ENCODE measurements at places on chromosomes 6 and 20. TPM values are rescaled to one million over a fixed set of nuclear protein-coding genes. Genes with fewer than 3 reads are reported as not detected.

The CST4 gene
- total RNA-seq, result not detected

The RAET1G gene
- total RNA-seq, result not detected

- DNase-seq, result no peak
These were observed 5.2 kb upstream of the RSPH4A start for GRCh38 chr6:116611056-116611455.

DNA sequence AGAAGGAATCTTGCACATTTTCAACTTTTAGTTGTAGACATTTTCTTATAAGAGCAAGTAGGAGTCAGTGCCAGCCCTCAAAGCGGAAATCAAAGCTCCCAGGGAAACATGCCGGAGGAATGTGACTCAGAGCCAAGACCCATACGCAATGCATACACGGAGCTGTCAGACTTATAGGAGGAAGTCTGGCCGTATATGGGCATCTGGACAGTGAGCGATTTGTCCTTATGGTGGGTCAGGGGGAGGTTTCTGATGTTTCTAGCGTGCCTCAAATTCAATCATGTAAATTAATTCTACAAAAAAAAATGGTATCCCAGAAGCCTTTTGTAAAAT, 3.6 kb upstream of the CCN2 start:
- DNase-seq, result peak; percentile 29

DNA sequence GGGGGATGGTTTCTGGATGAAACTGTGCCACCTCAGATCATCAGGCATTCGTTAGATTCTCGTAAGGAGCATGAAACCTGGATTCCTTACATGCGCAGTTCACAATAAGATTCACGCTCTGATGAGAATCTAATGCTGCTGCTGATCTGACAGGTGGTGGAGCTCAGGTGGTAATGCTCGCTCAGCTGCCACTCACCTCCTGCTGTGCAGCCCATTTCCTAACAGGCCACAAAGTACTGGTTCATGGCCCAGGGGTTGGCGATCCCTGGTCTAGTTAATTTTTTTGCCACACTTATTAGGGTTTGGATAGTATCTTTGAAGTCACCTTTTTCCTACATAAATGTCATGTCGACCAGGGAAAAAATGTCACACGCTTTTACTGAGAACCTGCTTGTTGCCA, 96.8 kb upstream of the MLIP start:
- no peak for DNase-seq
